NCI-H82 (cell line): ENCODE measurements at places on chromosomes 1 and 21.

DNA sequence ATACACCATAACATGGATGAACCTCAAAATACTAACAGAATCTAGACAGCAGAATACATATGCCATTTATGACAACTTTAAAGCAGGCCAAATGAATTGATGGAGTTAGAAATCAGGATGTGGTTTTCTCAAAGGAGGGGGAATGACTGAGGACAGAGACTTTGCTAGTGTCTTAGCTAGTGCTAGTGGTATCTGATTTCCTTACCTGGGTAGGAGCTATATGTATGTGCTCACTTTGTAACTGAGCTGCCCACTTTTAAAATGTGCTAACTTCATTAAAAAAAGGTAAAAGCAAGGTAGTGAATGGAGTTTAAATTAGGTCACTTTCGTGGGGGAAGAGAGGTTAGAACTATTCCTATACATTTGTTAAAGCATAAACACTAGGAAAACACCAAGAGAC is 2.6 kb downstream of the GTF2B start:
- DNase-seq, result no peak

GRCh38 chr1:71610476-71610875 is 529.6 kb upstream of the ZRANB2 start:
- no peak for DNase-seq

GRCh38 chr1:236489710-236490377 is 33.9 kb upstream of the LGALS8 start:
- DNase-seq, result peak; percentile 85

- no peak for DNase-seq
These were observed 101.5 kb upstream of the CSF3R start for GRCh38 chr1:36583980-36584782.

DNA sequence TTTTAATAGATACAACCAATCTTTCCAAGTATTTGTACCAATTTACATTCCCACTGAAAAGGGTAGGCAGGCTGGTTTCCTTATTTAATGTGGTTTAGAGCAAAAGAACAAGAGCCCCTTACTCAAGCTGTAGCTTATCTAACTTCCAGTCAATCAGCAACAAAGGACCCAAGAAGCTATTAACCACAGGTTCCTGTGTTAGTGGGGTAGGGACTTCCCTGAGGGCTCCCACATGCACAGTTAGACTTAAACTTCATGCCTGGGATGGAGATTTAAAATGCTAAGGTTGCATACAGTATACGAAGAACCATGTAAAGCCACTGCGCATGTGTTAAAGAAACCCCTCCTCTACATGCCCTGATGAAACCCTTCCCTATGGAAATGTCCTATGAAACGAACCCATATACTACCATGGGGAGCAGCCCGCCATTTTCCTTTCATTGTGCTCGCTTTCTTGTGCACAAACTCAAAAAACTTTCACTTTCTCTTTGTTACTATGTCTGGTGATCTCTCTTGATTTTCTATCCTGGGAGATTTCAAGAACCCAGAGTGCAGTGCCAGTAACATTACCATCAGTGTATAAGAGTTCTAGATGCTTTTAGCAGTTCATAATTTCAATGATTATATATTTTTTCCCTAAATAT is 23.3 kb upstream of the ST6GALNAC5 start:
- DNase-seq, result no peak

- peak; percentile 100 for DNase-seq
These were observed at the start of gene PBX1 for GRCh38 chr1:164558461-164559341. Gene PBX1 (plus strand): TSS chr1:164559184.

DNA sequence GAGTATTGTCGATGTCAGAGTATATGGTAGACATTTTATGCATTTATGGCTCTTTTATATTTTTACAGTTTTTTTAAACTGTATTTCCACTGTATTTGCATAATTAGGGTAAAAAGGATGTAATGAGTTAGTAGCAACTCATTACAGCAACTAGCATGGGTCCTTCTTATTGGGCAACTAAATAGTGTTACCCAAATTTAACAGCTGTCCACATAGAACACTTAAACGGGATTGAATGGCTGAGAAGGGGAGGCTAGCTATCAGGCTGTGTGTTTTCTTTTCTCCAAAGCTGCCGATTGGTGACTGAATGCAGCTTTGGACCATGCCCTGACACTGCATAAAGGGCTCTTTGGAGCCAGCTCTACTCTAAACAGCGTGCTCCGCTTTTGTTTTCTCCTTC is 75.4 kb downstream of the PTPRC start:
- no peak for DNase-seq

- DNase-seq, result peak; percentile 49
These were observed 65.2 kb upstream of the GOLT1A start for GRCh38 chr1:204278958-204279357.

- no peak for DNase-seq
These were observed 15.3 kb downstream of the AGPAT3 start for GRCh38 chr21:43880111-43880985.
